ENCODE measurements at places on chromosomes 16 and 17.

GRCh38 chr17:74822335-74822938 is 37.2 kb downstream of the GRIN2C start:
- DNase-seq: no peak

DNA sequence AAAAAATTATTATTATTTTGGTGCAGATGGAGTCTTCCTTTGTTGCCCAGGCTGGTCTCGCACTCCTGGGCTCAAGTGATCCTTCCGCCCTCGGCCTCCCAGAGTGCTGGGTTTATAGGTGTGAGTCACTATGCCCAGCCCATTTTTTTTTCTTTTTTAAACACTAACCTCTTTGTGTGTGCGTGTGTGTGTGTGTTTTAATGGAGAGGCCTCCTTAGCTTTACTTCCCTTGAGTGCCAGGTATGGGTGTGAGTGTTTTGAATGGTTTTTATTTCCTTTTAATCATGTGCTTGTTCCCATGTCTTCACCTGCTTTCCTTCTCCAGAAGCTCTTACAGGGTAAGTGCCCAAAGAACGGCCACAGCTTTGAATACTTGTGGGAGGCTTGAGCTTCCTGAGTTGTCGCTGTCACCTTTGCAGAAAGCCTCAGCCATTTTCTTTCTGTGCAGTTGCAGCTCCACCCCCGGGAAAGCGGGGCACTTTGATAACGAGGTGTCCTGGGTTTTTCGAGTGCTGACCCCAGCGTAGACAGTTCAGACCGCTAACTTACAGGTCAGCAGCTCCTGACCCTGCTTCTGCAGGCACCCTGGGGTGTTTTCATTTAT is 22.6 kb downstream of the AKAP1 start:
- DNase-seq: no peak

DNA sequence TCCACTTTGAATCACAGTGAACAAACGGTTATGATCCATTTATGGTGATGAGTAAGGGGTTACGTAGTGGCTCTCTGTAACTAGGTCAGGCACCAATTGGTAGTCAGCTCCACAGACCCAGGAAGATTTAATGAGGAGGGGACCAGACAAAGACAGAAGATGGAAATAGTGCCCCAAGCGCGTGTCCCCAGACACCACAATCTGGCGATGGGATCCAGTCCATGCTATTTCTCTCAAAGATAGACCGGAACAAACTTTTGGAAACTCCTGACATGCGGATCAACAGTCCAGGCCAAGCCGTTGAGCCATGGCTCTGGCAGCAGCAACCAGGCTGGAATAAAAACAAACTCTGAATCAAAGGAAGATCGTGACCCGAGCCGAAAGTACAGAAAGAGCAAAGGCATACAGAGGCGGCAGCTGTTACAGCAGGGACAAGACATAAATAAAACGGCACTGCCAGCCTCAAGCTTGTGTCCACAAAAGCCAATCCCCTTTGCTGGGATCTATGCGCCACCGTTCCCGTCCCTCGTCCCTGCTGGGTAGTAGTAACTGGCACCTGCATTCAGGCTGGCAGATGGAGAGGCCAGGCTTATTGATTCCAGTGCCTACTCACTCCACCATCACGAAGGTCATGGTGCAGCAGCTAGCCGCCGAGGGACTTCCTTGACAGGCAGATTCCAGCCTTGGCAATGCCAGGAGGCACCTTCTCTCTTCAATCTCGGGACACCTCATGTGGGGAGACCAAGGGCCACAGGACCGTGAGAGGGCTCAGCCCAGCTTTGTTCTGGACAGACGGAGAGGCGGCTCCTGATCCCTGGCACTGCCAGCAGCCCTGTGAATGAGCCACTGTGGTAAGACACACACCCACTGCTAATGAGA is 50.2 kb downstream of the CDH11 start:
- no peak for DNase-seq

- no peak for DNase-seq
Measured at GRCh38 chr16:79286646-79287423, 313.7 kb downstream of the MAF start.

GRCh38 chr17:68522266-68522665 is 10.0 kb downstream of the PRKAR1A start:
- DNase-seq: no peak

- no peak for DNase-seq
Measured at GRCh38 chr16:87790292-87791100, 24.7 kb upstream of the KLHDC4 start.

DNA sequence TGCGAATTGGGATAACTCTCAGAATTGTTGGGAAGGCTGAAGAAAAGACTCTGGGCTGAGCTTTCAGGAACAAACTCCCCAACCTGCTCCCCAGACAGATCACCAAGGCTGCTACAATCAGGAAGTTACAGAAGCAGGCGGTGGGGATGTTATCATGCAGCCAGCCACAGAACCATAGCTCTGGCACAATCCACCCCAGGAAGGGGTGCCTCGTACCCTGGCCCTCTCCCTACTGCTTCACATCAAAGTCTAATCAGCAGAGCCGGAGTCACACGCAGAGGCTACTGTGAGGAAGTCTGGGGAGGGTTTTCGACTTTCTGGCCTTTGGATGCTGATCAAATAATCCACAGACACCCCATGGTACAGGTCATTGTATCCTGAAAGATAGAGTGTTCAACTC is 86.8 kb downstream of the NTN1 start:
- DNase-seq: no peak

DNA sequence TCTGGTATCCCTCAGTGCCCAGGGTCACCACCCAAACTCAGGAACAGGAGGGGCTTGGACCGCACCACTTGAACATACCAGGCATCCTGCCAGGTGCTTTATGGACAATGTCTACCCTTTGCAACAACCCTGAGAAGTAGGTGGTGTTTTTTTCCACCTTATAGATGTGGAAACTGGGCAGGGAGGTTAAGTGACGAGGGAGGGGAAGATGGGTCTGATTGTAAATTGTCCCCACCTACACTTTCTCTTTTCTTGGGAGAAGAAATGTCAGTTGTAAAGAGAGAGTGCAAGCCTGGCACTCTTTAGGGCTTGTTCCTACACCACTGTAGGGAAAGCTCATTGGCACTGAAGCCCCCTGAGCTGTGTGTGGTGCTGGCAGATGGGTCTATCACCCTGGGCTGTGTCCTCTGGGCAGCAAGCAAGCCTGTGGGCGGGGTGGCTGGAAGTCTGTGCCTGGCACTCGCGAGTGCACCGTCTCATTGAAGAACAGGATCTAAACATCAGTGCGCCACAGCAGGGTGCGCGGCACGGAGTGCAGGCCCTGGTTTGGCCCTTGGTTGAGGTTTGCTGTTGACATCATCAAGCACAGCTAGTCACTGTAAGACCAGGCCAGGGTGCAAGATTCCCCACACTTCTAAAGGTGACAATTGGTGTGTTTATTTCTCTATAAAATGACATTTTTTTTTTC is 15.1 kb downstream of the NOD2 start:
- no peak for DNase-seq

- no peak for DNase-seq
Measured at GRCh38 chr16:1674306-1674705, 3.8 kb upstream of the JPT2 start.

DNA sequence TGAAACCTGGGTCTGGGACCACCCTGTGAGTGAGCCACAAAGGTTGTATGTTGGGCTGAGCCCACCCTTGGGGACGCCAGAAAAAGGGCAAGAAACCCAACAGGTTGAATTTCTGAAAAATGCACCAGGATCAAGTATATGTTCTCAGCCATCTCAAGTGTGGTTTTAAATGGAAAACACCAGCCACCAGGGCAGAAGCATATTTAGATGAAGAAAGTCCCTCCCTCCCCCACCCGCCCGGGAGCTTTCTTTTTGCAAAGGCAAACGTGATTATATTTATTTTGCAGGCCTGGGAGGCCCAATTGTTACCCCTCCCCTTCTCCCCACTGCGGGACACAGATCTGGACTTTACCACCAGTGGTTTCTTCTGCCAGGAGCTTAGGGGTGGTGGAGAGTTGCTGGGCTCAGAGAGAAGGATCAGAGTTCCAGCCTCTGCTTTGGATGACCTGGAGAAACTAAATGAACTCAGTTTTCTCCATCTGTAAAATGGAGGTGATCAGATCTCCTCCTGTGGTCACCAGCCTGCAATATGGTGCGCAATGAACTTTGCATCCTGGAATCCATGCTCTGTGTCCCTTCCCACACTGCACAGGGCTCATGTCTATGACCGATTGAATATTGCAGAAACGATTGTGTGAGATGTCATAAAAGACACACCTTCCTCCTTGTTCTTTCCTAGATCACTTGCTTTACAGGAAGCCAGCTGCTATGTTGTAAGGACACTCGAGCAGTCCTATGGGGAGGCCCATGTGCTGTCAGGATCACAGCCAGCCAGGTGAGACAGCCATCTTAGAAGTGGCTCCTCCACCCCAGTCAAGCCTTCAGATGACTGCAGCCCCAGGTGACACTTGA is 21.0 kb upstream of the NGFR start:
- DNase-seq: no peak

GRCh38 chr17:62617894-62618472 is 9.5 kb upstream of the MRC2 start:
- no peak for DNase-seq

- no peak for DNase-seq
Measured at GRCh38 chr17:1192911-1193699, 13.3 kb upstream of the ABR start.
